ENCODE measurements at places on chromosomes 1 and 21.
A peak's percentile ranks its signal among the peaks of the same experiment; 100 is the strongest.

- DNase-seq, result no peak
Measured at GRCh38 chr21:26743524-26743923, 101.7 kb downstream of the ADAMTS1 start.

- DNase-seq, result no peak
Measured at GRCh38 chr1:210951279-210951678, 182.7 kb downstream of the KCNH1 start.

DNA sequence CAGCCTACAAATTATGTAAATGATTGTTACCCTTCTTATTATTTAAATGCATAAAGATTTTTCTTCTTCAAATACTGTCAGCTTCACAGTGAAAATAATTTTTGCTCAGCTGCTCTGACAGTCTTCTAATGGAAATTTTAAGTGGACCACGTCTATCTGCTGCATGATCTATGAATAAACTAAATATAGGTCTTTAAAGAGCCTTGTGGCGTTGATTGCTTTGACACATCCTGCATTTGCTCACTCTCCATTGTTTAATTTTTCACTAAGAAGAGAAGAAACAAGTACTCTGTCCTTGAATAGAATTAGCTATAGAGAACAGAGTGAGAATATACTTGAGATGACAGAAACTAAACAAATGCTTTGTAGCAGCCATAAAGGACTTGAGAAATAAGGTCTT lies 826.1 kb downstream of the MRPL39 start:
- DNase-seq, result no peak

- DNase-seq, result no peak
Measured at GRCh38 chr1:183356534-183357182, 61.5 kb downstream of the NMNAT2 start.

- no peak for DNase-seq
Measured at GRCh38 chr21:45234127-45234526, 53.6 kb downstream of the POFUT2 start.

GRCh38 chr1:71533950-71534349 lies 453.1 kb upstream of the ZRANB2 start:
- no peak for DNase-seq

- no peak for DNase-seq
Measured at GRCh38 chr21:28770867-28771661, 221.6 kb downstream of the LTN1 start.

DNA sequence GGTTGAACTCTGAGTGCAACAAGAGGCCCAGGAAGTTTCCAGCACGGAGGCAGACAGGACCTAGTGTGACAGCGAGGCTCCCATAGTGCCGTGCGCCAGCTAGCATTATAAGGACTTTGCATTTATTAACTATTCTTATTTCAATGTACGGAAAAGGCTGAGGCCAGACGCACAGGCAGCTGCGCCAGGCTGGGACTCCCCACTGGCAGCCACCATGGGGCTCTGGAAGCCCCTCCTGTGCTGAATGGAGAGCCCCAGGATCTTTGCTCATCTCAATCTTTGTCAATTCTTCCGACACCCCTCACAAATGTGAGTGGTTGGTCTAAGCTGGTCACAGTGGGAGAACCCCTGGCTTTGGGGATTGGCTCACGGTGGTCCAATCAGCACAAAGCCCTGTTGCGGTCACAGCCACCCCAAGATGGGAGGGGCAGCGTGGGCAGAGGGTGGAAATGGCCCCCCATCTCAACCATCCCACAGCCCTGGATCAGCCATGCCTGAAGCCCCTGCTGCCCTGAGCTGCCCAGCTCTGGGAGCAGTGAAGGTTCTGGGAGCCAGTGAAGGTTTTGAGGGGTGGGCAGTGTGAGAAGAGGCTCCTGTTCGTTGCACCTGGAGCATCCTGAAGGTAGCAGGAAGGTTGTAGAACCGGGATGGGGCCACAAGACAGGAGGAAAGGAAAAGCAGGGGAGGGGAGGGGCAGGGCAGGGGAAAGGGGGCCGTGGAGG lies 59.5 kb upstream of the ADARB1 start:
- DNase-seq, result no peak

- peak; percentile 58 for DNase-seq
Measured at GRCh38 chr1:232952514-232953499, 2.4 kb downstream of the NTPCR start.

- peak; percentile 46 for DNase-seq
Measured at GRCh38 chr1:27940297-27940696, 5.5 kb downstream of the SMPDL3B start.

DNA sequence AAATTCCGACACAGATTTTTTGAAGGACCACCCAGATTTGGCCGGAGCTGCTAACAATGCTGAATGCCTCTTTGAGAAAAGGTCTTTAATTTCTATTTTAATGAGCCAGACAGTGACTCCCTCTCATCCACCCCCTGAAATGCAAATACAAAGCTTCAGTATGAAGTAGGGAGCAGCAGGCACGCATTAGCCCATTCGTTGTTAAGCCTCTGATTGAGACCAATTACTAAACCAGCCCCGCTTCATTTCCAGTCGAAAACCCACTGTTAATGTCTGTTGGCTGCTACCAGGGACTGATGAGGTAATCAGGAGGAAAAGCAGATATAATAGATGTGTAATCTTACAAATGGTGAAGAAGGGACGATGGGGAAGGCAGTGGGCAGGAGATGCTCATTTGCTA lies 4.8 kb upstream of the C8A start:
- no peak for DNase-seq

- no peak for DNase-seq
Measured at GRCh38 chr1:156858959-156859522, at the start of gene INSRR. Gene INSRR (minus strand): TSS chr1:156859117. CDS start chr1:156858621, 496 bp downstream.

DNA sequence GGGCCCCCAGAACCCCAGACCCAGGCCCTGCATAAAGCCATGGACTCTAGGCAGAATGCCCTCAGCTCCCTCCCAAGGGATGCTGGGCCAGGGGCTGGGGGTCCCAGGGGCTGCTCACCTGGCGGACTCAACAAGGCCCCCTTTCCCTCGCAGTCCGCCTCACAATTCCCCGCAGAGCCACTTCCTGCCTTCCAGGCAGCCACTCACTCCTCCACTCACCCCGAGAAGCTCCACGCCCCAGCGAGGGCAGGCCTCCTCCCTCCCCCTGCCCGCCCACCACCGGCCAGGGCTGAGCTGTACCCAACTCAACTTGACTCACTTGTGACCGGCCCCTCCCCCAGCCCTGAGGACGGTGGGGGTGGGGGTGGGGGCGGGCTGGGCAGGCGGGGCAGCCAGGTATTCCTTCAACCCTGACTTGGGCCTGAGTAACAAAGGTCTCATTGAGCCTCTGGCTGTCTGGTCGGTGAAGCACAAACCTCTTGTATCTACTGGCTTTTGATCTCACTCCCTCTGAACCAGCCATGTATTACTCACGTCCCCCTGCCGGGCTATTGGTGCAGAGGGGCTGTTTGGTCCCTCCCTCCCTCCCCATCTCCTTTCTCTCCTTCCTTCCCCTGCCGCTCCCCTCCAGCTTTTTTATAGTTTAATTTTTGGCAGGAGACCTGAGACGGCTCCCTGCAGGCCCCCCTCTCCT lies 5.9 kb downstream of the BLACAT1 start:
- peak; percentile 38 for DNase-seq

DNA sequence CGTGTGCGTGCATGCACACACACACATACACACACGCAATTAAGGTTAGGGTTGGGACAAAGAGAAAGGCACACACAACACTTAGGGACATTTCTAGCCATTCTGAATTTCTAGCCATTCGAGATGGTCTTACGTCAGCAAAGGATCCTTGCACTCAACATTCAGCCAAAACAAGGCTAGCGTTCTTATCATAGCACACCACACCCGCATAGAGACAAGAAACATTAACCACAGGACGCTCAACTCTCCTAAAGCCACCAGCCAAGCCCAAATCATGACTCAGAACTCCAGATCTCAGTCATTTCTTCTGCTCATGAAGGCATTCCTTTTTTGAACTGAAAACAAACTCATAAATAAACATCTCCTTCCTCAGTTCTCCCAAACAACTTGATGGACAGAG lies 106.8 kb downstream of the LMO4 start:
- no peak for DNase-seq

DNA sequence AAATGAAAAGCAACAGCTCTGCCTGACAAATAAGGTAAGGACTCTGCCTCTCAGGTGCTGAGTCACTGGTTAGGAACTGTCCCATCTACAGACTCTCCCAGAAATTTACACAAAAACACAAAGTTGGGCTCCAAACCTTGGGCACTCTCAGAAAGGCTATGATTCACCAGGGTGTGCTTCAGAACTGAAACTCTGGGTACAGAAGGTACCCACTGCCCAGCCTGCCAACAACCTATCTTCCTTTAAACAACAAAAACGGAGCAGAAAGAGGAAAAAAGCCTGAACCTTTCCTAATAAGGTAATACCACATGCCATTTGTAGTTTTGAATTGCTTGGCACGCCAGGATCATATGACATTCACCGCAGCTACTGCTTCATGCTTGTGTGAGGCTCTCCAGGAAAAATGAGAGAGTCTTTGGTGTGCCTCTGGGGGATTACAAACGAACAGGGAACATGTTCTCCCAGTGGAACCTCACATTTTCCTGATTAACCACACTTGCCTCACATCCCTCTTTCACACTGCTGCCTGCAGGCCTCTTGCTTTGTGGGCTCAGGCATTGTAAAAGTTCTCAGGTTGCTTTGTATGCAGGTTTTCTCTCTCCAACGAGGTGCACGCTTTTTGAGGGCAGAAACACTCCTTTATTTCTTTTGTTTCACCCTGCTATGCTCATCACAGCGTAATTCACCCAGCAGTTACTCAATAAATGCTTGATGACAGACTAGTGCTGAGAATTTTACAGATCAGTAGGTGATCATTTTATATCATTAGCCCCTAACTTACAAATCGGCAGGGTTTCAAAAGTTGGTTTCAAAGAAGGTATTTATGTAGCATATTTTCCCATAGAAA lies 65.1 kb downstream of the GADD45A start:
- peak; percentile 94 for DNase-seq

DNA sequence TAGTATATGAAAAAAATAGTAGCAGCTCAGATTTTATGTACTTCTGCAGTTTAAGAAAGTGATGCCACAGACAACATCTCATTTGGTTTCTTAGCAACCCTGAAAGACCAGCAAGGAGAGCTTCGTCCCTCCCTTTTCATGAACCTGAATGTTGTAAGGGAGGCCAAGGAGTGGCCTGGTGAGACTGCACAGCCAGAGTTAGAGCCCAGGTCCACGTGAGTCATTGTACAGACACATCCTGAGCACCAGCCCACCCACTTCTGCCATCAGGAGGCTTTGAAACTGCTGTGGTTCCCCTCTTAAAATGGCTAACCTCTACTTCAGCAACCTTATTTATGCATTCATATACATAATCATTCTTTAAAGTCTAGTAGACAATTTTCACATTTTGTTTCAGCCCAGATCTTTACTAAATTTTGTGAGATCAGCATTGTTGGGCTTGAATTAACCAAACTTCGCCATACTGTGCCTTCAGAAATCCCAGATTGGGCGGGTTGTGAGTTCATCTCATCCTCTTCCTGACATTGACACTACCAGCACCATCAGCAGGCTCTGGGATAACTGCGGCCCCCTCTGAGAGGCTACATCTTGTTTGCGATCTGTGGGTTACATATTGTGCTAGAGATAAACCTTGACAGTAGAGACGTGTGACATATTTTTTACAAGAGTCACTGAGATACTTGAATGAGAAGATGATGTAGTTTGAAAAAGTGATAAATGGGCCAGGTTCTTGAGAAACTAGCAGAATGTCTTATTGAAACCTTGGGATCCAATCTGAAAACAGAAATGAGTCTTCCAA lies 106.7 kb downstream of the CAMTA1 start:
- DNase-seq, result no peak

DNA sequence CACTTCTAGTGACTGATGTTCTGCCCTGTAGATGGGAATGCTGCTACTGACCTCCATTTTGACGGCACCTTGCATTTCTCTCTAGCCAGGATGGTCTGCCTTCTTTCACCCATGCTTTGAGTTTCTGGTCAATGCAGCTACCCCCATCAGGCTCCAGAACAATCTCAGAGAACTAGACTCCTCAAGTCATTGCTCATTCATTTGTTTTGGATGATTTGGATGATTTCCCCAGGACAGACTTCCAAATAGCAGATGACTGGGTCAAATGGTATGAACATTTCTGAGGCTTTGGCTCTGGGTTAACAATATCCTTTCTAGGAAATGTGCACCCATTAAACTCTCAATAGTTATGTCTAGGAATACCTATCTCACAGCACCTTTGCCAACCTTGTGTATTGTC lies 63.9 kb downstream of the CSMD2 start:
- DNase-seq, result peak; percentile 90

GRCh38 chr1:112937495-112937894 lies 18.5 kb downstream of the SLC16A1 start:
- DNase-seq, result peak; percentile 17

DNA sequence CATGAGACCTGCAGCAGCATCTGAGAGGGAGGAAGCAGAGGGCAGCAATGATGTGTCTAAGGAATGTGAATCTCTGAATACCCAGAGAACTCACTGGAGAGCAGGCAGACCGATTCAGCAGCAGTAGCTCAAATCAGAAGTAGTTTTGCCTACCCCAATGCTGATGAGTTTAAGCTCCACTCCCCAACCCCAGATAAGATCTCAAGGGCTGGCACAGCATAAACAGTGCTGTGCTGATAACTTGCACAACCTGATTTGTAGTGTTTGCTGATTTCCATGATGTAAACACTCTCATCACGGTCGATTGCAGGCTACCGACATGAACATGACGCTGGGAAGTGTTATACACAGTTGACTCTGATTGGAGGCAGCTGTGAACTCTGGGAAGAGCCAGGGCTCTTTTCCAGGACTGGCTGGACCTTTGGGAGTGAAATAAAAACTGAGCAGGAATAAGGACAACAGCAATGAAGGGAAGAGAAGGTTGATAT lies 11.2 kb upstream of the HMGCS2 start:
- DNase-seq, result no peak

DNA sequence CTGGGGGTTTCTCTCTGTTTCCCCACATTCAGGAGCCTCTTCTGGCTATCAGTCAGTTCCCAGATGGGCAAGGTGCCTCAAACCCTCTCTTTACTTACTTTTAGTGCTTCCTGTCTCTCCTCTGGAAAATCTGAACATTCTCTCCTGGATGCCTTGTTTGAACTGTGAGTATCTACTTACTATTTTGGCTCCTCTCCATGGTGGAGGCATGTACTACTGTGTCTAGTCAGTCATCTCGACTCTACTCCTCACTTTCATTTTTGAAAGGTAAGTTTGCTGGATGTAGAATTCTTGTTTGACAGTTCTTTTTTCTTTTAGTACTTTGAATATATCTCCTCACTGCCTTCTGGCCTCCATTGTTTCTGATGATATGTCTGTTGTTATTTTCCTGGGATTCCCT lies 70.9 kb upstream of the FAM78B start:
- no peak for DNase-seq

DNA sequence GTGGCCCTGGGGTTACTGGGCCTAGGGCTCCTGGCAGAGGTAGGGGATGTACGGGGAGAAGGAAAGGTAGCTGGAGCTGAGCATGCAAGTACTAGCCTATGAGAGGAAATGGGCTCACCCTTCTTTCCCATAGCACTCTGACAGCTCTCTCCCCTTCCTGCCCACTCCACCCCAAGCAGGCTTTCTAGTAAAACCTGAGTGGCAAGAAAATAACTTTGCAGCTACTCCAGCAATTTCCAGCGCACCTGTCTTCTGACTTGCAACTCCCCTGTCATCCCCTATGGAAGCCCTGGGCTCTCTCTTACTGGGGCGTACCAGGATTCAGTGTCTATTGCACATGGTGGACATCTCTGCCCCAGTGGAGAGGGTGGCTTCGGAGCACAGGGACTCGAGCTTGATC lies 6.7 kb upstream of the IVL start:
- no peak for DNase-seq

Data from fibroblast of skin of scalp (primary cell).